ENCODE measurements at places on chromosomes 7 and 10.
A peak's percentile ranks its signal among the peaks of the same experiment; 100 is the strongest.

GRCh38 chr10:61688551-61689308, 26.0 kb downstream of the CABCOCO1 start:
- DNase-seq: no peak

- DNase-seq: no peak
Measured at GRCh38 chr10:103665162-103665889, 171.8 kb downstream of the NEURL1 start.

- no peak for DNase-seq
Measured at GRCh38 chr7:148708026-148708885, 9.6 kb downstream of the CUL1 start.

DNA sequence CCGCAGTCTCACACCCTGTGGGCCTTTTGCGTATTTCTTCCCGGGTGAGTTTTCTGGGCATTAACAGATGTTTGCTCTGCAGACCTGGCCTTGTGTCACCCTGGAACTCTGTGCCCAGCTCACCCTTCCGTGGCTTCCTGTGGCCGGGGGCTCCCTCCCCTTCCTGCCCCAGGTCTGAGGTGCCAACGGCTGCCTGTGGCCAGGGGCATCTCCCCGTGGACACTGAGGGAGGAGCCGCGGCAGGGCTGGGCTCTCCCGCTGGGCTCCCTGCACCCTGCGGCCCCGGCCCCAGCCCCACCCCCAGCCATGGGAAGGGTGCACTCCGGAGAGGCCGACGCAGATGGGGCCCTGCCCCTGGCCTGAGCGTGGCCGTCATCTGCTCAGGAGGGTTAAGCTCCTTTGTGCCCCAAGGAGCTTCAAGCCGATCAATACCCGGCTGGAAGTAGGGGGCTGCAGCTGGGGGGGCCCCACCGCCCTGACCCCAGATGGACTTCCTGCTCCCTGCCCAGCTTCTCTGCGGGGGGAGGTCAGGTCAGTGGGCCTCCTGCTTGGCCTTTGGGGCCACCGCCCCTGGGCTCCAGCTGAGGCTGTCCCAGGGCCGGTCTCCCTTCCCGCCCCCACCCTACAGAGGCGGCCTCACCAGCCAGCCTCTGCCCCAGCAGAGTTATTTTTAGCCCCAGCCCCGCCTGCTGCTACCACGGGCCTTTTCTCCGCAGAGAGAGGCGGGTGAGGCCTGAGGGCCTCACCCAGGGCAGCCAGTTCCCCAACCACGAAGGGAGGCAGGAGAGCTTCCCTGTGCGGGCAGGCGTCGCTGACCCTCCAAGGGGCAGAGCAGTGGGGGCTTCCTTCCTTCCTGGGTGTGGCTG, 24.2 kb downstream of the PWWP2B start:
- DNase-seq: no peak

GRCh38 chr7:149022756-149023360, 5.4 kb downstream of the PDIA4 start:
- no peak for DNase-seq

GRCh38 chr7:77244222-77244934, 44.8 kb upstream of the FGL2 start:
- no peak for DNase-seq

DNA sequence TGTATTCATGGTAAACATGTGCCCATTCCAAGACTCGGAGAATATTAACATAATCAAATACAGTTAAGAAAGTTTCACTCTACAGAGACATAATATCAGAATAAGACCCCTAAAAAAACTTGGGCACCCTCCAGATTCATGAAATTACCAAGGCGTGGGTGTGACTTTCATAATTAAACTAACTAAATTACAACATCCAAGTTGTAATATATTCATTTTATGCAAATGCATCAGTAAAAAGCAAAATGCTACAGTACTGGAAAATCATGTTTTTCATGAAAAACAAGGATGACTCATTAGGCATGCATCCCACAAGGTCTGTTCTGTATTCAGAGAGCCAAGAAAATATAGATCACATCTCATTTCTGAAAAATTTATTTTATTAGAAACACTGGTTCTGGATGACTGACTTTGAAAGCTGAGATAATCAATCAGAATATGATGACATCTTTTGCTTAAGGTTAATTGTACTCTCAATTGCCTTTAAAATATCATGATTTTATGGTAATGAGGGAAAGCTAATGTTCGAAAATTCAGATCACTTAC, 248.8 kb upstream of the SMIM30 start:
- no peak for DNase-seq

DNA sequence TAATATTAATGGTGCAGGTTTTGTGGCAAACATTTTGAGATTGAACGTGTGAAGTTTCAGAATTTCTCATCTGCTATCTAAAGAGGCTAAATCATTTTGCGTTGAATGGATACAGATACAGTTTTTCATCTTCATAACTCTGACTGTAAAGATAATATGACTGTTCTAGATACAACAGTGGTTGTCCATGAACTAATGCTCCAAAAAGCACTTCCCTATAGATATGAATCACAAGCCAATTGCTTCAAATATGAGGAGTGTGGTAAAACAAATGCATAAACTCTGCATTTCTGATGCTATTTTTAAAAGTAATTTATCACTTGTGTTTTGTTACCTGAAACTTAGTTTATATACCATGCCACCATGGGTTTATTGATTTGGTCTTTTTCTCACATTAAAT, 750.1 kb downstream of the MAGI2 start:
- DNase-seq: no peak

DNA sequence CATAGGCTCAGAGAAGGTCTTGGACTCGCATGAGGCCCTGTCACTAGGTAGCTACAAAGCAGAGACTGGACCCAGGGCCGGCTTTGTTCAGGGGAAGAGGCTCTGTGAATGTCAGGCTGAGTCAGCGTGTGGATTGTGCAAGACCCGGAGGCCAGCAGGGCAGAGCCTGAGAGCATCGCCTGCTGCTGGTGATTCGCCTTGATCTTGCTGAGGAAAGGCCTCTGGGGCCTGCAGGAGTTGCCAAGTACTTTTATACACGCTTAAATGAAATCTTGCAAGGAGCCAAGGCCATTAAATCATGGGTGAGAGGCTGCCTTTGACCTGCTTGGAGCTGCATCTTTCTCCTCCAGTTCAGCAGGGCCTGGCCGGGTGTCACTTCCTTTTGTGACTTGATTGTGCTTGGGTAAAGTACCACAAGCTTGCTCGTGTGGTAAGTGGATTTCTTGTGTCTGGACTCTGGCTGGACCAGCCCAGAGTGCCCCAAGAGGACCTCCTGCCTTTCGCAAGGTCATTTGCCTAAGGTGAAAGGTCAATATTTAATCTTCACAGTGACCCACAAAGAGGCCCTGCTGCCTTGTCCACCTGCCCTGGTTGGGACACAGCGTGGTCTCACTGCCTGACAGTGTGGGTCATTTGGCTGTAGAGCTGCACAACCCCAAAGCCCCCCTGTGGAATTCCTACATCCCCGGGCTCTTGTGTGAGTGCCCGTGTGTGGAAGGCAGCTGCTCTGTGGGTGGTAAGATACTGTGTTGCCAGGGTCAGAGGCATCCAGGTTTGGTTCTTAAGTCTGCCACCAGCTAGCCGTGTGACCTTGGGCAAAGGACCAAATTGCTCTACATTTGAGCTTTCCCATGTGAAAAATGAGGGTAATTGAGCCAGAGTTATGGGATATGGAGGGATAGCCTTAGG, 38.6 kb upstream of the SH2D4B start:
- peak; percentile 69 for DNase-seq

DNA sequence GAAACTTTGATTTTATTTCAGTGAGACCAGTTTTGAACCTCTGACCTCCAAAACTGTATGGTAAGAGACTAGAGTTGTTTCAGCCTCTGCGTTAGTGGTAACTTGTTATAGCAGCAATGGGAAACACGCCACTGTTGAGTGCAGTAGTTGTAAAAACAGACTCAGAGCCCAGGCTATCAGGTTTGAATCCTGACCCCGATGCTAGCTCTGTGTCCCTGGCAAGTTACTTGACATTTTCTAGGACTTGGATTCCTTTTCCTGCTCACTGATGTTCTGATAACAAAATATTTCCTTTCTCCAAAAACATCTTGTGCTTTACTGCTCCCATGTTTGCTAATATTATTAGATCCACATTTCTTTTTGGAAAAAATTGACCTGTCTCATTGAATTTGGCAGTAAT, 131.0 kb downstream of the PLXDC2 start:
- no peak for DNase-seq

GRCh38 chr7:155918720-155919390, 106.6 kb upstream of the SHH start:
- DNase-seq: no peak

DNA sequence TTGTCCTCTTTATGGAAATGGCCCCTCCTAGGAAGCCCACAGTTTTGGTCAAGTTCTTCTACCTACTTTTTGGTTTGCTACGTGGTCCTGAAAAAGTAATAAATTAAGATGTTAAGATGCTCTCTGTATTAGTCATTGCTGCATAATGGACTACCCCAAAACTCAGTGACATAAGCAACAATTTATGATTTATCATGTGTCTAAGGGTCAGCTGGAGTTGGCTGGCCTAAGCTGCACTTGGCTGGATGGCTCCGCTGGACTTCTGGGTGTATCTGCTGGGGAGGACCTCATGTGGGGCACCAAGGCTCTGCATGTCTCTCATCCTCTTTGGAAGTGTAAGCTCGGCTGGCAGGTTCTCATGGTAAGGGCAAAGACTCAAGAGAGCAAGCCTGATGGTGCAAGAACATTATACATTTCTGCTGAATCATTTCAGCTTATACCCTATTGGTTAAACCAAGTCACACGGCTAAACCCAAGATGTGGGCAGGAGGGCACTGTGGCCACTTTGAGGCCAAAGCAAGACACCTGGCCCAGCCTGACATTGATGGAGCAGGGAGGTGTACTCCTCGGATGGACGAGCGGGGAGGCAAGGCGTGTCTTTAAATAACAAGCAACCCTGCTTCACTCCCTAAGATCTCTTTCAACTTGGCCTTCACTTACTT, 47.7 kb downstream of the TBXAS1 start:
- DNase-seq: no peak

- DNase-seq: no peak
Measured at GRCh38 chr7:54856856-54857255, 97.8 kb upstream of the SEC61G start.

DNA sequence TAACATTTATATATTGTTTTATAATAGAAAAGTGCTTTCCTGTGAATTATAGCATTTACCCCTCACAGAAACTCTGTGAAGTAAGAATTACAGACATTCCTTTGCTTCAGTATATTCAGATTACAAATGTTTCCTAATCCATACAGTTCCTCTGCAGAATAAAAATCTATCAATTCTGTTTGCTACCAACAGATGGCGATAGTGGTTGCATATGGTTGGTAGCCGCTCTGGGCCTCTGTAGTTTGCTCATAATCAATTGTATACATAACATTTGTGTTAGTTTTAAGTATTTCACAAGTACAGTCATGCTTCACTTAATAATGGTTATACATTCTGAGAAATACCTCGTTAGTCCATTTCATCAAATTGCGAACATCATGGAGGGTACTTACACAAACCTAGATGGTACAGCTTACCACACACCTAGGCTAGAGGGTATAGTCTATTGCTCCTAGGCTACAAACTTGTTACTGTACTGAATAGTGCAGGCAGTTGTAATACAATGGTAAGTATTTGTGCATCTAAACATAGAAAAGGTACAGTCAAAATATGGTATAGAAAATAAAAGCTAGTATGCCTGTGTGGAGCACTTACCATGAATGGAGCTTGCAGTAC, 94.4 kb upstream of the STEAP4 start:
- DNase-seq: no peak

- no peak for DNase-seq
Measured at GRCh38 chr7:151124899-151125399, 38.7 kb downstream of the AGAP3 start.

- DNase-seq: no peak
Measured at GRCh38 chr10:36675458-36675880, 449.9 kb upstream of the ANKRD30A start.

DNA sequence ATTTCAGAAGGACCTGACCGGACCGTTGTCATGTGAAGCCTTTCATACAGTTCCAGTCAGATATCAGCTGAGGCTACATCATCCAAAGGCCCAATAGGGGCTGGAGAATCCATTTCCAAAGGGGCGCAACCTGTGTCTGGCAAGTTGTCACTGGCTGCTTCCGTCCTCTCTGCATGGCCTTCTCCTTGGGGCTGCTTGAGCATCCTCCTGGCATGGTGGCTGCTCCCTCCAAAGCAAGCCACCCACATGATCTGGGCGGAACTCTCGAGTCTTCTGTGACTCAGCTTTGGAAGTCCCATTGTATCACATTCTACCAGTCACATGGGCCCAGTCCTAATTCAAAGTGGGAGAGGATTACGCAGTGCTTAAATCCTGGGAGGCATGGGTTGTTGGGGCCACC, 207.0 kb upstream of the SHH start:
- DNase-seq: no peak

DNA sequence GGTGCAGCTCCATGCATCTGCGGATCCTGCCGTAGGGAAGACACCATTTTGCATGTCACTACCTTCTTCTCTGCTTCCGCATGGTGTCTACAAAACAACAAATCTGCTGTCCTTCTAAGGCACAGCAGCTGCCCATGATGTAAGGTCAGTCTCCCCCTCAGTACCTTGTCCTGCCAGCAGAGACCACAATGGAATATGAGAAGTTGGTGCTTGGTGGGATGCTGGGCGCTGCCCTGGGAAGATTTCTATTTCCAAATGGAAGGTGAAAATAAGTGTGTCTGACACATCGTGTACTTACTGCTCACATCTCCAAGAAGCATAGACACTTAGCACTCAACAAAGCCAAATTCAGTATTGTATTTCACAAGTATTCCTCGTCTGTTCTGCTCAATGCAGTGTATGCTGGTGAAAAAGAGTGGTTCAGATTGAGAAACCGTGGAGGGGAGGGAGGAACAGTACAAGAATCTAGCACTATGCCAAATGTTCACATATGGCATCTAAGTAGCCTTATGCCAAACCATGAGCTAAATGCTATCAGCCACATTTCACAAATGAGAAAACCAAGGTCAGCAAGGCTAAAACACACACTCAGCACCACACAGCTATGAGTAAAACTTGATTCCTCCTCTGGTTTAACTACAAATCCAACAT, 95.0 kb downstream of the GRB10 start:
- no peak for DNase-seq

- DNase-seq: no peak
Measured at GRCh38 chr7:54559401-54559800, 17.2 kb downstream of the VSTM2A start.

GRCh38 chr7:70660154-70660818, 471.7 kb upstream of the GALNT17 start:
- no peak for DNase-seq

GRCh38 chr10:83541046-83541445, 598.3 kb upstream of the GHITM start:
- no peak for DNase-seq

GRCh38 chr10:93030409-93030808, 30.2 kb upstream of the CYP26C1 start:
- no peak for DNase-seq

All from urinary bladder (tissue), 4 donors.